Lower lobe of right lung (tissue), 2 donors: ENCODE measurements at places on chromosomes 2 and 18. TPM values are rescaled to one million over a fixed set of nuclear protein-coding genes. Genes with fewer than 3 reads are reported as not detected.
A peak's percentile ranks its signal among the peaks of the same experiment; 100 is the strongest.

- peaks cover 10% of the 10 kb centered on the region for H3K4me1 ChIP-seq
- H3K4me3 ChIP-seq = no peak overlapping the region
- no peak for DNase-seq
Observed at GRCh38 chr2:181784556-181784955, 104.2 kb upstream of the NEUROD1 start.

DNA sequence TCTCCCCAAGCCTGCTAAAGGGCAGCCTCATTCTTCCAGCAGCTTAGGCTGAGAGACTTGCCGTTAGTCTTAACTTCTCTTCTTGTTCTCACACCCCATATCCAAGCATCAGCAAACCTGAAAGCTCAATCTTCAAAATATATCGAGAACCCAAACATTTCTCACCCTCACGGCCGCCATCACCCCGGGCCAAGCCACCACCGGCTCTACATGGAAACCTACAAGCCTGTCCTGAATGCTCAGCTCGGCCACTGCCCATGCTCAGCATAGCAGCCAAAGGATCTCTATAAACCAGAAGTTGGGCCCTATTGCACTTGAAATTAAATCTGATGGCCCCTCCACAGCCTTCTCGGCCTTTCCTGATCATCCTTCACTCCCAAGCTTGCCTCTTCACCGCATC is 2.1 kb downstream of the HS1BP3 start:
- H3K27me3 ChIP-seq = no peaks in the 10 kb centered on the region
- no peak overlapping the region for H3K4me3 ChIP-seq
- H3K4me1 ChIP-seq = peaks cover 34% of the 10 kb centered on the region

- peak; percentile 66 for DNase-seq
- peak overlapping the region; percentile 90 for H3K27ac ChIP-seq
- H3K4me1 ChIP-seq = peaks cover 25% of the 10 kb centered on the region
- no peaks in the 10 kb centered on the region for H3K27me3 ChIP-seq
- H3K36me3 ChIP-seq = peaks cover 53% of the 10 kb centered on the region
Observed at GRCh38 chr2:85353876-85354285, 447 bp downstream of the RETSAT start.

Gene SERPINB7
- not detected for total RNA-seq

Gene AP1S3
- 6.4 TPM for total RNA-seq

Gene TMEM163
- 31.9 TPM for total RNA-seq

Gene EGR4
- not detected for total RNA-seq
